ENCODE measurements at places on chromosomes 2 and 18. TPM values are rescaled to one million over a fixed set of nuclear protein-coding genes. Genes with fewer than 3 reads are reported as not detected.

The TEKT4 gene
- not detected for total RNA-seq

The LAMA1 gene
- 0.06 TPM for total RNA-seq

The SETBP1 gene
- 0.58 TPM for total RNA-seq

The EGR4 gene
- total RNA-seq, result 0.34 TPM

The LTBP1 gene
- 26.4 TPM for total RNA-seq

The SAG gene
- not detected for total RNA-seq

The PAPOLG gene
- 9.6 TPM for total RNA-seq

The CFLAR gene
- total RNA-seq, result 82.1 TPM

The SOX11 gene
- not detected for total RNA-seq

The FBXO36 gene
- 1.2 TPM for total RNA-seq

The ATOH8 gene
- total RNA-seq, result 7.1 TPM

The COL3A1 gene
- total RNA-seq, result 0.16 TPM

The SERTAD2 gene
- 16.8 TPM for total RNA-seq

The FOSL2 gene
- total RNA-seq, result 39.0 TPM
